ENCODE measurements at places on chromosomes 4 and X. TPM values are rescaled to one million over a fixed set of nuclear protein-coding genes. Genes with fewer than 3 reads are reported as not detected.

Gene GABRG1
- not detected for total RNA-seq

Gene TBX22
- not detected for total RNA-seq

Gene UGT2A2
- total RNA-seq = not detected

Gene REPS2
- 3.3 TPM for total RNA-seq

Gene TRIM75
- total RNA-seq = not detected

Gene SPANXD
- not detected for total RNA-seq

Gene ENOPH1
- 18.3 TPM for total RNA-seq

Gene PAGE5
- 0.94 TPM for total RNA-seq

Gene LYAR
- 18.2 TPM for total RNA-seq

Gene FAM149A
- total RNA-seq = 1.4 TPM

Gene FAM9C
- total RNA-seq = not detected

Gene MAGEA2
- total RNA-seq = not detected

Gene OR13H1
- total RNA-seq = not detected

Gene RTL9
- total RNA-seq = not detected

Gene PRDM8
- 20.0 TPM for total RNA-seq

Gene ZNF185
- 2.7 TPM for total RNA-seq

Gene GPR82
- not detected for total RNA-seq

Gene IDUA
- 56.9 TPM for total RNA-seq

Gene FHDC1
- 0.10 TPM for total RNA-seq

Gene TFDP3
- total RNA-seq = not detected

Gene EDA
- total RNA-seq = 13.6 TPM

Gene F8A3
- 19.0 TPM for total RNA-seq
